ENCODE measurements at places on chromosomes 11 and 22.

DNA sequence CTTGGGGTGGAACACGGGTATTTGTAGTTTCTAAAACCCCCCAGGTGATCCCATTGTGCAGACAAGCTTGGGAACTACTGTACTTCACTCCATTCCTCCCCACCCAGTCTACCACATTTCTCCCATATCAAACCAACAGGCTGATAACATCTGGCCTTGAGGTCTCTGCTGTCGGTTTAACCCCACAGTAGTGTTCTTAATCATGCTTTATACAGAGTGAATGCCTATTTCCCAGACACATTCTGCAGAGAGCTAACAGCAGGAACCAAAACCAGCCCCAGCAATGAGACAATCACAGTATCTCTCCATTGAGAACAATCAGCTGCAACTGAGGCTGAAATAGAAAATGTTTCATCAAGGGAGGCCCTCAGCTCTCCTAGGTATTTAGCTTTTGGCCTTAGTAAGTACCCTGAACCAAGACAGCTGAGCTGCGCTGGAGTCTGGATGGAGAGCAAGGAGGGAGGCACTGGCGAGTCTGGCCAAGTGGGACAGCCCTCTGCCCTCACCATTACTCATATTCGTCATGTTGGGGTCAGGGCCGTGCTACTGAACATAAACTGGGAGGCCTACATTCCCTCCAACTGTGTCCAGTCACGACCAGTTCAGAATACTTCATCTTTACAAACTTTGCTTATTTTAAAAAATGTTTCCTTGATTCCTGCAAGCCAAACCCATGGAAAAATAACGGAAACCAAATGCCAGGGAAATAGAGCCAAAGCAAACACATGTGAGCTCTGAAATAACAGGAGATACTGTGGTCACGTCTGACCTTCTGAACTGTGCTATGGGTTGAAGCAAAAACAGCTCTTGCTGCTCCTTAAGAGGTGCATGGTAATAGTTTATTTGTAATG, 81.0 kb downstream of the CCDC34 start:
- no peak for DNase-seq

DNA sequence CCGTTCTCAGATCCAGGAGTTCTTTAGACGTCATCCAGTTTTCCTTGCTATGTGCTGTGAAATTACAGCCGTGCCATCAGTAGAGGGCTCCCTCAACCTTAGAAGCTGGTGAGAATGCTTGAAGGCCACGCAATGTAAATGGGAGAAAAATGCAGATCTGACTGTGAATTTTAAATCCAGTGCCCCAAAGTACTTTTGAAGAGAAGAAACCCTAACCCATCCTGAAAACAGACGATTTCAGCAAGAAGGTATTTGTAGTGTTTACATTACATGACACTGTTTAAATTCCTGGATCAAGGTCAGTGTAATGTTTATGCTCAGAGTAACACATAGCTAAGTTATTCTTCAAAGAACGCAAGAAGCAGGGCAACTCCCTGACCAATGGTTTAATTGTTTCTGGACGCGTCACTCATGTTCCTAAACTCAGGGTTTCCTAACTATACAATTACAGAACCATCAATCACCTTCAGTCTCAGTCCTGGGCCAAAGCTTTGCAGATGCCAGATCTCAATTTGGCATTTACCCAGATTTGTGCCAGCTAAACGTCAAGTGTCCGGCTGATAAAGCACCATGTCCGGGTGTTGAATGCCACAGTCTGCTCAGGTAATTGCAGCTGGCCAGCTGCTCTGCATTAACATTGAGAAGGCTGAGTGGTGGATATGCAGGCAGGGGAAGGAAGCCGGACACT, 38.2 kb downstream of the ADAMTS8 start:
- DNase-seq, result no peak

- no peak for DNase-seq
Measured at GRCh38 chr22:29695129-29695926, 24.5 kb upstream of the CABP7 start.

DNA sequence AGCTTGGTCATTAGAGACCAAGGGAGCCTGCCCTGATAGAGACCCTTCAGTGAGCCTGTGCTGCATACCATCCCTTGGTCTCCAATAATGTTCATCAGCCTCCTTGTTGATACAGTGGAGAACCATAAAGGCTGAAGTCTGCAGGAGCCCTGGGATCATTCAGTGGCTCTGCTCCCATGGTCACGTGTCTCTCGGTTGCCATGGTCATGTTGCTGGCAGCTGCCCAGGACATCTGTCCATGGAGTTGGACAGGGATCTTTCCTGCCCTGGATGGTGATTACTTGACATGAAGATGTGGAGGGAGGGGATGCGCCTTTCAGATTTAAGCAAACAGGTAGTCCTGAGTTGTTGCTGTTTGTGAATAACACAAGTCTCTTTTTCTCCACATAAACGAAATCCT, 38.2 kb downstream of the CYB5R2 start:
- no peak for DNase-seq

GRCh38 chr11:92892802-92893684, 76.4 kb upstream of the MTNR1B start:
- no peak for DNase-seq

- no peak for DNase-seq
Measured at GRCh38 chr11:78869293-78869692, 294.6 kb upstream of the NARS2 start.

DNA sequence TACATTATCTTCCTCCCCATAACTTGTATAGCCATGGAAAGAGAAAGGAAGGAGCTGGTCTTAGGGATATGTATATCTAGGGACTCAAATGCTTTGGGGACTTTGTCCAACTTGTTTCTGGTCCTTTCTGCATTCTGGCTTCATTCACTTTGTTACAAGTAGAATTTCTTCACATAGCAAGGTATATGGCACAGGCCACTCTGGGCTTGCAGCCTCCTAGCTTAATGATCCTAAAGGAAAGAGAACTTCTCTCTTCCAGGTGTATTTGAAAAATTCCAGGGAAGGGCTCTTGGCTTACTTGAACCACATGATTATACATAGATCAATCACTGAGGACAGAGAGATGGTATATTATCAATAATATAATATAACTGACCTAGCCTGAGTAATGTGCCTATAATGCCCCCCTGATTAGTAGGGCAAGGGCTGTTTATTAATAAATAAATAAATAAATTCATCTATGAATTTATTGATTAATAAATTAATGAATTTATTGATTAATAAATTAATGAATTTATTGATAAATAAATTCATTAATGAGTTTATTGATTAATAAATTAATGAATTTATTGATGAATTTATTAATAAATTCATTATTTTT, 48.2 kb upstream of the CEP295 start:
- DNase-seq, result no peak

Data from CMK (cell line).